Stomach (tissue), 19 donors: ENCODE measurements at places on chromosomes 6 and 20. TPM values are rescaled to one million over a fixed set of nuclear protein-coding genes. Genes with fewer than 3 reads are reported as not detected.

The PRND gene
- polyA plus RNA-seq: not detected

DNA sequence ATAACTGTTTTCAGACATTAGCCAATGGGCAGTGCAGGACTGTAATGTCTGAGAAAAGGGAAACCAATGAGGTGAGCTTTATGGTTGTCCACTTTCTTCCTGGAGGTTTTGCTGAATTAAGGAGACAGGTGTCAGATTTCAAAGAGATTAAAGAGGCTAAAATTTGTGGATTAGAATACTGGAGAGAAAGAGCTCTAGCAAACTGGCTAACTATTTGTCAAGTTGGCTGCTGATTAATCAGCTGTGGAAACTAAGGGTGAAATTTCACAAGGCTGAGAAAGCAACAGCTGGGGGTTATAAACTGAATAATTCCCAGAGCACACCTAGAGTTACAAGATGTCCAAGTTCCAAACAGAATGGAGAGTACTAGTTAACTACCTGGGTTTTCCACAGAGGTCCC lies 198.9 kb downstream of the TBC1D32 start:
- no peak for DNase-seq

GRCh38 chr6:151118461-151119123 lies 121.2 kb upstream of the AKAP12 start:
- no peak for DNase-seq

- DNase-seq: no peak
Observed at GRCh38 chr20:40869218-40870147, 159.1 kb upstream of the TOP1 start.

GRCh38 chr20:37297066-37297736 lies 7.7 kb downstream of the MANBAL start:
- DNase-seq: peak; percentile 41

- peak; percentile 14 for DNase-seq
Observed at GRCh38 chr6:166153966-166154365, 13.7 kb downstream of the TBXT start.

- no peak for DNase-seq
Observed at GRCh38 chr20:20440481-20440880, 72.6 kb downstream of the INSM1 start.

DNA sequence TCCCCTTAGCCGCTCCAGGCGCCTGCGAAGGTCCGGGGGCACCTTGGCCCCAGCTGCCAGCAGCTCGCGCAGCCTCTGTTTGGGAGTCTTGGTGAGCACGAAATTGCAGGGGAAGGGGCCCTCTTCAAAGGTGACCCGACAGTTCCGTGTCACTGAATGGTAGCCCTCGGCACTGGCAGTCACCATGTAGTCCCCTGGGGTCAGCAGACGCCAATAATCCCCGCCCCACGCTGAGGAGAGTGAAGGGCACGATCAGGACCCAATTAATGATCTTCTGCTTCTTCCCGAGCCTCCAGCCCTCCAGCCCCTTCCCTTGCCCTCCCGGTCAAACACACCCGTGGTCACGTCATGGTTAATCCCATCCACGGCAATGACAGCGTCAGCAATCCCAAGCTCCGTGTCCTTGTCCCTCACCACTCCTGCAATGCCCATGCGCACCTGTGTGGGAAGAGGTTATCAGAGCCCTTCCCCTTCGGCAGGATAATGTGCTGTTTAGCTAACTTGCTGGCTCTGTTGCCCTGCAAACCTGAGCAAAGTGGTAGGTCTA lies 6.2 kb downstream of the CPXM1 start:
- DNase-seq: no peak
